Stimulated activated CD4-positive, alpha-beta T cell treated with anti-CD3 and anti-CD28 coated beads, Interleukin-2, amount 100 ng/mL, for 24 hours (primary cell): ENCODE measurements at places on chromosomes 11 and 22.

GRCh38 chr11:125675196-125675595, 5.5 kb downstream of the ACRV1 start:
- no peak for DNase-seq

DNA sequence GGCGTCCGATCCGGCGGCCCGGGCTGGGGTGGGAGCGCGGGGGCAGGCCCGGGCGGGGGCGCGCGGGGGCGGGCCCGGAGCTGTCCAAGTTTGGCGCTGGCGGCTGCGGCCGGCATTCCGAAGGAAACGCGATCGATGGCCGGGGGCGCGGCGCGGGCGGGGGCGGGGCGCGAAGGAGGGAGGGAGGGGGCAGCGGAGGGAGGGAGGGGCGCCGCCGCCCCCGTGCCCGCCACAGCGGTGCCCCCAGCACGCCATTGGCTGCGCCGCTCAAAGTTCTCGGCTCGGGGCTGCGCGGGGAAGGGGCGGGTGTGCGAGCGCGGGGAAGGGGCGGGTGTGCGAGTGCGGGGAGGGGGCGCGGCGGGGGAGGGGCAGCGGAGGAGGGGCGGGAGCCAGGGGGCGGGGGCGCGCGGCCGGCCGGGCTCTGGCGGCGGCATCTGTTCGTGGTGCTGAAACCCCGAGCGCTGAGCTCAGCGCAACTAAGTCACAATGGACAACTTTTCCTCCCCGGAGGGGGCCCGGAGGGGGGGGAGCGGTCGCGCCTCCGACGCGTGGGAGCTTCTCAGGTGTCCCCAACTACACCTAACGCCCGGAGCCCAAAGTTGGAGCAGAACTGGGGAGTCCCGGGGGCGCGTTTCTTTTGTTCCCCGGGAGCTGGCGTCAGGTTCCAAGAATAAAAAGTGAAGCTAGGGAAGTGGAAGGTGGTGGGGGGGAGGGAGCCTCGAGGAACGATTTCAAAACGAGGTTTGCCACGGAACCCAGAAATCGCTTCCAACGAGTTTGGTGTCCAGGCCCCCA, 2.2 kb downstream of the PHF21B start:
- no peak for DNase-seq

GRCh38 chr11:84173078-84173477, 886.9 kb upstream of the CCDC90B start:
- DNase-seq: no peak

GRCh38 chr22:39353346-39353745, 3.6 kb downstream of the SYNGR1 start:
- DNase-seq: no peak

GRCh38 chr11:35740061-35740799, 77.7 kb downstream of the TRIM44 start:
- DNase-seq: no peak

- no peak for DNase-seq
These were observed 3.1 kb upstream of the CAVIN3 start for GRCh38 chr11:6323291-6323905.

DNA sequence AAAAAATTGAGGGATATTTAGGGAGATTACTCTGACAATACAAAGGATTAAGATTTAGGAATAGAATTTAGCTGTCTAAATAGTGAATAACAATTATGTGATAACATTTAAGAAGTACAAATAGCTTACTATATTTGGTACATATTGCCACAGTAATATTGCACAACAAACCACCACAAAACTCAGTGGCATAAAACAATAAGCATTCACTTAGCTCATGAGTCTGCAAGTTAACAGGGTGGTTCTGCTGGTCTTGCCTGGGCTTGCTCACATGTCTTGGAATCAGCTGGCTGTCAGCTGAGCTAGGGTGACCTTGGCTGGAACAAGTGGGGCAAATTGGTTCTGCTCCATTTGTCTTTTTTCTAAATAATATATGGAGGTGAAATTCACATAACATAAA, 115.1 kb downstream of the DCDC1 start:
- DNase-seq: no peak

- no peak for DNase-seq
These were observed 263.8 kb upstream of the FAT3 start for GRCh38 chr11:91960770-91961169.

GRCh38 chr11:79263001-79263400, 177.8 kb downstream of the TENM4 start:
- no peak for DNase-seq

- DNase-seq: no peak
These were observed 2.6 kb upstream of the PKP3 start for GRCh38 chr11:391117-392017.

- no peak for DNase-seq
These were observed 129.1 kb downstream of the PARVA start for GRCh38 chr11:12506404-12506921.

GRCh38 chr11:1639102-1639620, 9.6 kb downstream of the KRTAP5-5 start:
- no peak for DNase-seq

DNA sequence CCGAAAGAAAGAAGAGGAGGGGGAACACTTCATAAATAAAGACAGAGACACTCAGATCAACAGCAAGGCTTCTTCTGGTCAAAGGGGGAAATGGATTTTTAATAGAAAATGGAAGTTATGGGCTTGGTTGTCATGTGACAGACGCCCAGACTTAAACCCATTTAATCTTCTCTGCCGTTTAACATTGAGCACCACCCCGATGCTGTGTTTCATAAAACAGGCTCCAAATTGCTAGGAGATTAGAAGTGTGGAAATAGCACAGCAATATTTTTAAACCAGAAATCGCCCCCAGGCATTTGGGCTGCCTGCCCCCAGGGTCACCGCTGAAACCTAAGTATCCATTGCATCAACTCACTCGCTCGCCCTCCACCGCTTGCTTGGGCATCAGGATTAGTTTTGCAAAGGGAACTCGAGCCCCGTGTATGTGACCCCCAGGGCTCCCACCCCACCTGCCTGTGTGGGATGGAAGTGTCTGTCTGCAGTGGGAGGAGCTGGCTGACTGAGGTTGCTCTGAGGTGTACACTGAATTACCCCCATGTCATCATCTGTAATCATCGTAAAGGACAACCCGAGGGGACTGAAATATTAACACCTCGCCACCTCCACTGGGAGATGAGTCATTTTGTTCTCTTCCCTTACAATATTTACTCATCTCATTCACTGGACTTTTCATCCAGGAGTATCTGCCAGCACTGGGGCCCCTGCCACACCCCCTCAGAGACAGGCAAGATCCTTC, 10.7 kb downstream of the DSCAML1 start:
- no peak for DNase-seq

- no peak for DNase-seq
These were observed 15.3 kb downstream of the HDHD5 start for GRCh38 chr22:17143826-17144225.

DNA sequence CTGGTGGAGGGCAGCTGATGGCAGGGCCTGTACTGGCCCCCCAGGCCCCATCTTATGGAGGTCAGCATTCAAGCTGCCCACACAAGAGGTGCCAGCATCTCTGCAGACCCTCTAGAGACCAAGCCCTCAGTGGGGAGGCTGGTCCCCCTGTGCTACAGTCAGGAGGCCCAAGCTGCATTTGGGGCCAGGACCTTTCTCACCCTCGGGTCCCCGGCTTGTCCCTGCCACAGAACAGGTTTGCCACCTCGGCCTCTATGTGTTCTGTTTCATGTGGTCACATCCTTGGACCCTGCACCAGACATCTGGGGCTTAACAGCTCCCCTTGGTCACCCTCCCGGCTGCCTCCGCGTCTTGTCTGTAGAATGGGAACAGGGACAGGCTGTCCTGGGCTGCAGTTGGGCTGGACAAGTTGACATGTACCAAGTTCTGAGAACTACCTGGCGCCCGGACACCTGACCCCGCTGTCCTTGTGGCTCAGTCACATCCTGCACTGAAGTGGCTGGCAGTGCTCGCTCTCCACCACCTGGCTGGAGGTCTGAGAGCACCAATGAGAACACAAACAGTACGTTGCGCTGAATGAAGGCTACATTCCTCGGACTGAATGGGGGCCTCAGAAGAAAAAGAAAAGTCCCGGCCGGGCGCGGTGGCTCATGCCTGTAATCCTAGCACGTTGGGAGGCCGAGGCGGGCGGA, 2.7 kb upstream of the PLXNB2 start:
- DNase-seq: no peak

GRCh38 chr11:66889960-66890359, 33.1 kb downstream of the LRFN4 start:
- DNase-seq: no peak

DNA sequence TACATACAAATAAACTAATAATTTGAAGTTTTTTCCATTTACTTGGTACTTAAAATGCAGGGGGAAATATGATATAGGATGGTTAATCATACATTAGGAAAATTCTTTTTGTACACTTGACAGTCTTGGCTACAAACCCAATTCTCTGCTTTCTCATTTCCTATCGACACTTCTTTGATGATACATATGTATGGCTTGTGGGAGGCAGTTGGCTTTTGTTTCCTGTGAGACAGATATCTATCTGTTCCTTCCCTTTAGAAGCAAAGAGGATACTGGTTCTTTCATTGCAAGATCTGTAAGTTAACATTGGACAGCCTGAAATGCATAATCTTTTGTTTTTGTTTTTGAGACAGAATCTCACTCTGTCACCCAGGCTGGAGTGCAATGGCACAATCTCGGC, 47.9 kb upstream of the ADORA2A start:
- DNase-seq: no peak

DNA sequence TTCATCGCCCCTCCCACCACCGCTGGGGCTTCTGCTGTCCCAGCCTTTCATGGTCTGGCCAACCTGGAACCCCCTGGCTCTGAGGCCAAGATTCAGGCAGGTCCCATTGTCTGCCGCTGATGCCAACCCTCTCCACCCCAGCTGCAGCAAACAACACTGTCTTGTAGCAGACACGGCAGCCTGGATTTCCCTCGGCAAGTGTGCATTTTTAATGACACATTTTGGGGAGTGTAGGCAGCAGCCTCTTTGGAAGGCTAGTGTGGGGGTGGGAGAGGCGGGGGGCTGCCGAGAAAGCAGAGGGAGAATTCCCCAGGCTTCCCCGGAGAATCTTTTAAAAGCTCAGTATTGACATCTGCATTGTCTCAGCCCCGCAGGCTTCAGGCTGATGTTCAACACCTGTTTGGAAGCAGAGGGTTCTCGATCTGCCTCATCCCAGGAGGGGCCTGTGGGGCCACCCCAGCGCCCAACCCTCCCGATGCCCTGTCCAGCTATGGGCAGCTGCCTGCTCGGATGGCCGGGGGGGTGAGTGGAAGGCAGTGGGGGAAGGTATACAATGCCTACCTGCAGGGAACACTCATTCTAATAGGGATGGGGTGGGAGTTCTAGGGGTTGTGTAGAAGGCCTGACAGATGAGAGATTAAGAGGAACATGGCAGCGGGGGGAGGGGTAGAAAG, 41.5 kb downstream of the NECTIN1 start:
- DNase-seq: no peak
